ENCODE measurements at places on chromosomes 7 and 10. TPM values are rescaled to one million over a fixed set of nuclear protein-coding genes. Genes with fewer than 3 reads are reported as not detected.

TIMM23B gene
- 14.4 TPM for total RNA-seq

FAM221A gene
- 2.6 TPM for total RNA-seq

GTPBP10 gene
- 13.6 TPM for total RNA-seq

CDH23 gene
- total RNA-seq, result 0.06 TPM

RBP4 gene
- 0.17 TPM for total RNA-seq

SVOPL gene
- total RNA-seq, result not detected

MET gene
- 149 TPM for total RNA-seq

CYP3A5 gene
- total RNA-seq, result not detected

KCNH2 gene
- total RNA-seq, result not detected

TBC1D12 gene
- total RNA-seq, result 18.0 TPM

UNC5B gene
- total RNA-seq, result 0.13 TPM

GRCh38 chr10:3961082-3961481 lies 176.1 kb upstream of the KLF6 start:
- DNase-seq, result no peak

- peak; percentile 54 for DNase-seq
Observed at GRCh38 chr7:1579481-1580421, 9.9 kb upstream of the PSMG3 start.

- no peak for DNase-seq
Observed at GRCh38 chr10:17022896-17023295, 106.7 kb downstream of the CUBN start.

- DNase-seq, result no peak
Observed at GRCh38 chr7:70134029-70134770, 535.9 kb downstream of the AUTS2 start.

DNA sequence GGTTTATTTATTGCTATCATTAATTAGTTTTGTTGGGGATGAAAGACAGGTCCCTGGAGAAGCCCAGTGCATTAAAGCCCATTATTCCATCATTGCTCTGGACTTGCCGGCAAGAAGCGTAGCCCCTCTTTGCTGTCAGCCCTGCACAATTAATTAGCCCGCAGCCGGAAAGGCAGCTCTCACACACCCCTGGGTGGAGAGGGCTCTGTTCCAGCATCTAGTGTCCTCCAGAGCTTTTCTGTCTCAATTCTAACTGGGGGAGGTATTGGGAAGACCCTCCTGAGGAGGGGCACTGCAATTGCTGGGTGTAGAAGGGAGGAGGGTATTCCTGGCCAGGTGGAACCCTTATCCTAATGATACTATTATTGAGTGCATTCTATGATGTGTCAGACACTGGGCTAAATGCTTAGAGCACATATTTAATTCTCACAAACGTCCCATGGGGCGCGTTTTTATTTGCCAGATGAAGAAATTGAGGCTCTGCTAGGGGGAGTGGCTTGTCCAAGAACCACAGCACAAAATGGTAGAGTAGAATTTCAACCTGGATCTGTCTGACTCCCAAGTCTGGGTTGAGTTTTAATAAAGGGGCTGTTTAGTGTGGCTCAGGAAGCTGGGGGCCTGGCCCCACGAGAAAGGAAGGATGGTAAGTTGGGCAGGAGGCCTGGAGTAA lies 148.1 kb upstream of the PCBD1 start:
- DNase-seq, result no peak

- DNase-seq, result no peak
Observed at GRCh38 chr10:55374917-55375316, 573.9 kb upstream of the PCDH15 start.

- DNase-seq, result no peak
Observed at GRCh38 chr10:35580423-35580770, 24.7 kb upstream of the GJD4 start.

- no peak for DNase-seq
Observed at GRCh38 chr7:55567571-55567970, 4.7 kb downstream of the VOPP1 start.

GRCh38 chr7:95303013-95303905 lies 21.1 kb downstream of the PON1 start:
- DNase-seq, result peak; percentile 79

DNA sequence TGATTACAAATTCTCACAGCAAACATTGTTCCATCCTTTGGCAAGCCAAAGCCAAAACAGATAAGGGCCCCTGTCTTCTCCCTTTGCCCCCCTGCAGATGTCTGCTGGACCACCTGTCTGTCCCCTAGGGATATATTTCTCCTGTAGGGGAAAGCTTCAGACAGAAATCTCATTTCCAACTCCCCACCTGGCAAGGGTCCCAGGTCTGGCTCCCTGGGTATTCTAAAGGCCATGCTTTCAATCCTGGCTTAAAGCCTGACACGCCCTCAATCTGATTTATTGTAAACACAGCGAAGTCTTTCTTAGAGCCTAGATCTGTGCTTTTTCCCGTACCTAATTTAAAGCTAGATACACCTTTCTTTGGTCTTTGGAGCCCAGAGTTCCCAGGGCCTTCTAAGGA lies 66.1 kb downstream of the KCNMA1 start:
- no peak for DNase-seq

GRCh38 chr10:31134311-31134952 lies 102.8 kb upstream of the ZNF438 start:
- DNase-seq, result peak; percentile 76

- DNase-seq, result no peak
Observed at GRCh38 chr7:151661587-151661986, 141.9 kb upstream of the RHEB start.

DNA sequence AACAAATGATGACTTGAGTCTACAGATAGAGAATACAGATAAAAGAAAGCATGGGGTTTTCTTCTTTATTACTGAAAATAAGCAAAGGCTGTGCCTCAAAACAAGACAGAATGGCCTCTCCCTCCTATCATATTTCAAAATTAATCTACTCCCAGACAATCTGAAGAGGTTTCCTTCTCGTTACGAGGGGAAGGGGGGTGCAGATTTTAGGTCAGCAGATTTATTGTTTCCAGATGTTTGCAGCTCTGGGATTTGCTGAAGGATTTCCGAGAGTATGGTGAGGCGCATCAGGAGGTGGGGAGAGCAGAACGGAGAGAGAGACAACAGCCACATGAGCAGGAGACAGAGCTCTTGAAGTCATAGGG lies 89.8 kb downstream of the KIAA1549 start:
- DNase-seq, result no peak

- DNase-seq, result no peak
Observed at GRCh38 chr7:85612514-85612913, 425.7 kb upstream of the SEMA3D start.

GRCh38 chr10:62076891-62077290 lies 175.4 kb downstream of the ARID5B start:
- peak; percentile 81 for DNase-seq

- DNase-seq, result no peak
Observed at GRCh38 chr10:8616166-8616565, 561.7 kb downstream of the GATA3 start.

GRCh38 chr10:114102256-114102655 lies 58.6 kb downstream of the ADRB1 start:
- DNase-seq, result no peak

DNA sequence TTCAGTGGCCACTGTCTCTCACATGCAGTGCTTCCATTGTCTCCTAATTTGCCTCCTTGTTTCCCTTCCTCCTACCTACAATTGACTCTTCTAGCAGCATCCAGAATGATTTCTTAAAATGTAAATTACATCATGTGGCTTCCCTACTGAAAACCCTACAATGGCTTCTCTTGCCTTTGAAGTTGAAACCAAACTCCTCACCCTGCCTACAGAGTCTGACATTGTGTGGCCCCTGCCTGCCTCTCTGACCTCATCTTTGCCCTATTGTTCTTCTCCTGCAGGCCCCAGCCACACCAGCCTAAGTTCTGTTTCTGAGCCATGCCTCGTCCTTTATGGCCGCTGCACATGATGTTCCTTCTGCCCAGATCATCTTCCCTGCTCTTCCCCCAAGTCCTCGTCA lies 35.8 kb upstream of the CDK1 start:
- DNase-seq, result no peak

- DNase-seq, result peak; percentile 93
Observed at GRCh38 chr10:11875494-11876281, 52.5 kb downstream of the PROSER2 start.

GRCh38 chr10:104581884-104582601 lies 59.0 kb upstream of the SORCS3 start:
- DNase-seq, result peak; percentile 23

DNA sequence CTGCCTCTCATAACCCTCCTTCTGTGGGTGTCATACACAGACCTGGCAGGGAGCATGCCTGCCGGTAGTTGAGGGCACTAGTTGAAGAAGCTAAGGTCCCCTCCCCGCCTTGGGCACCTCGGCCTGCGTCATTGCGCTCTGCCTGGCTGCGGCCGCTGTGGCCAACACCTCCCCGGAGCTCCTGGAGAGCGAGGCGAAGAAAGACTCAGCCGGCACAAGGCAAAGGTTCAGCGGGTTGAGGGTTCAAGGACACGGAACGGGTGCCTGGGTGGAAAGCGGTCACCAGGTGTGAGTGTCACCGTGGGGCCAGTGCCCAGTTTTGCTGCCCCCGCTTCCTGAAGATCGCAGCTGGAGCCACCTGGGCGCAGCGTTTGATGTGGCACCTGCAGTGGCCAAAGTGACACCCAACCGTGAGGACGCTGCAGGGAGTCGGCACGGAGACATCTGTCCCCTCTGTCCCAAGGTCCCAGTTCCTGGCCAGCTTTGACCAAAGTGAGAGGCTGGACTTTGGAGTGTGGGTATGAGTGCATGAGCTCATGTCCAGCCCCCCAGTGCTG lies 14.8 kb upstream of the ZNF735 start:
- DNase-seq, result no peak
